ENCODE measurements at places on chromosomes 1 and 21. TPM values are rescaled to one million over a fixed set of nuclear protein-coding genes. Genes with fewer than 3 reads are reported as not detected.

GRCh38 chr1:180083164-180083563, 71.5 kb upstream of the QSOX1 start:
- DNase-seq = no peak

- DNase-seq = no peak
These were observed 340.4 kb downstream of the DISC1 start for GRCh38 chr1:231966983-231967382.

CYP4A11 gene
- 0.22 TPM for polyA plus RNA-seq

ASTN1 gene
- polyA plus RNA-seq = 6.4 TPM

HPCA gene
- 0.92 TPM for polyA plus RNA-seq

Measured in hindlimb muscle (tissue), 1 donor.